NCI-H748 treated with DMSO at 0.1 percent for 48 hours (cell line): ENCODE measurements at places on chromosomes 1 and 21.

DNA sequence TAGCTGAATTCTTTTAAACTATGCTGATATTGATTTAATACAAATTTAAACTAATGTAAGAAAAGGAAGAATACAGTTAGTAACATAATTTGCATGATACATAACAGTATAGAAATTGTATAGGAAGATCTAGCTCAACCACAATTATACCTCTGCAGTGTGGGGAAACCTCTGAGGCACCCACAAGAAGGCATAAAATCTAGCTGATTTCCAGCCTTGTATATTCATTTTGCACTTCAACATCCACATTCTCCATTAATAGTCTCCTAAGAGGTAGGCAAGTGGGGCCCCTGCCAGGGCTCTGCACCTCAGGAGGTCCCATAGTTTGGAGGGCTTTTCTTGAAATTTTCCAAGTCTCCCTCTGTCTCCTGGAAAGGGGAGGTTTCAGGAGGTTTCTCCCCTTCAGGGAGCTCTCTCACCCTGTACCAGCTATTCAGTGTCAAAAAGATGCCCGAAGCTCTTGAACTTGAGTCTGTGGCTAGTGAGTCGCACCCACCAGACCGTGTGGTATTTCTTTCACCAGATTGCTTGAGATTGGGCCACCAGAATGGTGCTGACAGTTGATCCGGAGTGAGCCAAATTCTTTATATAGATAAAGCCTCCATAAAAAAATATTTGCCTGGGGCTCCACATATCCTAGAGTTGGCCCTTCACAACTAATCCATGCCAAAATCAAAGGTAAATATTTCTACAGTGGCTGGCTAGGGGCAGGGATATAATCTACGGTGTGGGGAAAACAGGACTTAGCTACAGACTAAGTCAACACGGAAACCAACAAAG is 108.2 kb downstream of the TIAM1 start:
- no peak for DNase-seq

DNA sequence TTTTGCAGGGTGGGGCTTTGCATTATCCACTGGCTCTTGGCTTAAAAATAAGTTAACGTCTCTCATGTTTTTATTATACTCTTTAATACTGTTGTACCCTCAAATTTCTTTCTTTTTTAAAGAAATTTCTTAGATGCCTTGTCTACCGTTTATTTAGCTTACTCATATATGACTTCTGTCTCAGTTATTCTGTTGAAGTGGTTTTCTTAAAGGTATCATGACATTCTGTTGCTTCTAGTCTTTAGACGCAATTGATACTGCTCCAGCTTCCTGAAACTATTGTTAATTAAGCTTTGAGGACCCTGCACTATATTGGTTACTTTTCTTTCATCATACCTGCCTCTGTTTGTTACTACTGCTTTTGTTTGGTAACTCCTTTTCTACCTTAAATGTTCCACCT is 11.7 kb downstream of the PKN2 start:
- DNase-seq = no peak

- no peak for DNase-seq
Observed at GRCh38 chr21:40905251-40905650, 58.3 kb upstream of the DSCAM start.

GRCh38 chr1:86224651-86225310 is 68.2 kb upstream of the COL24A1 start:
- no peak for DNase-seq
